ENCODE measurements at places on chromosomes 7 and 10.
A peak's percentile ranks its signal among the peaks of the same experiment; 100 is the strongest.

GRCh38 chr7:47833211-47833610 lies 115.1 kb downstream of the PKD1L1 start:
- DNase-seq = no peak

DNA sequence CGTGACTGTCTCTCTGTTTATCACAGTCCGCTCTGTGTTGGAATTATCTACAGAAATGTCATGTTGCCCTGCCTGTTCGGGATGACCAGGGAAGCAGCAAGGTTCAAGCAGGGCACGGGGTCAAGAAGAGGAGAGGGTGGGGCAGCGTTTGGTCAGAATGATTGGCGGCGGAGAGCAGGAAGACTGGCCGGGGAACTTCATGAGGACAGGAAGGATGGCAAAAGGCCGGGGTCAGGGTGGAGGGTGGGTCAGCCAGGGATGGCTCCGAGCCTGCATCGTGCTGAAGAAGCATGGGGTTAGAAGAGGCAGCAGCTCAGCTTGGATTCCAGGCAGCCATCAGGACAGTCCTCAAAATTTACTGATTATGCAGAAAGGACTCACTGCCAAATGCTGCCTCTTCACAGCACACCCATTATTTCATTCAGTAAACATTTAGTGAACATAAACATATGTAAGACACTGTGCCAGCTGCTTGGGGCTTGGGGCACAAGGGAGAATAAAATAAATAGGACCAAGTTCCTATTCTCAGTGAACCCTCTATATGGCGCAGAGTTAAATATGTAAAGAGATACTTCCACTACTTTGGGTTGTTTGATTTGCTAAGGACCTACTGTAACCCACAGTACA lies 42.8 kb downstream of the WNT2 start:
- DNase-seq = no peak

GRCh38 chr7:25308246-25308645 lies 80.0 kb upstream of the NPVF start:
- DNase-seq = no peak

GRCh38 chr7:159149488-159149887 lies 4.8 kb upstream of the VIPR2 start:
- DNase-seq = no peak

DNA sequence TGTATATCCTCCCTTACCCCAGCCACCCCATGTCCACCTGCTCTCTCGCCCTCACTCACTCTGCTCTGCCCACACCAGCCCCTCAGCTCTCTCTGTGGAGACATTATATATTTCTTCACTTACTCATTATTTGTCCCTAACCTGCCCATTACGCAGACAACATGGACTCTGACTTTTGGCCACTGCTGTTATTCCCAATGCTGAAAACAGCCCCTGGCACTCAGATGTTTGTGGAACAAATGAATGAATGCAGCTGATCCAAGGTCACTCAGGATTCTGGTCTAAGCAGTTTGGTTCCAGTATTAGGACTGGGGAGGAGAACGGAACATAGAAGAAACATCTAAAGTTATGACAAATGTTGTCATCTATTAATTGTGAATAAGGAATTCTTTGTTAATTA lies 26.7 kb downstream of the GNA12 start:
- no peak for DNase-seq

DNA sequence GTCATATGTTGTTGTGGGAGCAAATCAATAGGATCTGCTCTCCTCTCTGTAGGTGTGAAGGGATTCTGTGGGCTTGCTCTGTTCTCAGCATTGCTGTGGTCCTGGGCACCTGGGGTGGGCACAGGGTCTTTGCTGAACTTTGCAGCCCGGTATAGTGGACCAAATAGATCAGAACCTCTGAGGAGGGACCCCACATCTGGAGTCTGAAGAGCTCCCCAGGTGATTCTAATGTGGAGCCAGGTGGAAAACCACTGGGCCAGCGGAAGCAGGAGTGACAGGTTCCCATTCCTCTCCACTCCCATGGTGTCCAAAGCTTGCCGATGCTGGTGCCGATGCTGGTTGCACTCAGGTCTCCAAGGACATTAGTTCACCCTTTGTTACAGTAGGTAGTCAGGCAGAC lies 257.2 kb downstream of the GLRX3 start:
- no peak for DNase-seq

GRCh38 chr7:139246905-139247304 lies 15.9 kb downstream of the UBN2 start:
- no peak for DNase-seq

DNA sequence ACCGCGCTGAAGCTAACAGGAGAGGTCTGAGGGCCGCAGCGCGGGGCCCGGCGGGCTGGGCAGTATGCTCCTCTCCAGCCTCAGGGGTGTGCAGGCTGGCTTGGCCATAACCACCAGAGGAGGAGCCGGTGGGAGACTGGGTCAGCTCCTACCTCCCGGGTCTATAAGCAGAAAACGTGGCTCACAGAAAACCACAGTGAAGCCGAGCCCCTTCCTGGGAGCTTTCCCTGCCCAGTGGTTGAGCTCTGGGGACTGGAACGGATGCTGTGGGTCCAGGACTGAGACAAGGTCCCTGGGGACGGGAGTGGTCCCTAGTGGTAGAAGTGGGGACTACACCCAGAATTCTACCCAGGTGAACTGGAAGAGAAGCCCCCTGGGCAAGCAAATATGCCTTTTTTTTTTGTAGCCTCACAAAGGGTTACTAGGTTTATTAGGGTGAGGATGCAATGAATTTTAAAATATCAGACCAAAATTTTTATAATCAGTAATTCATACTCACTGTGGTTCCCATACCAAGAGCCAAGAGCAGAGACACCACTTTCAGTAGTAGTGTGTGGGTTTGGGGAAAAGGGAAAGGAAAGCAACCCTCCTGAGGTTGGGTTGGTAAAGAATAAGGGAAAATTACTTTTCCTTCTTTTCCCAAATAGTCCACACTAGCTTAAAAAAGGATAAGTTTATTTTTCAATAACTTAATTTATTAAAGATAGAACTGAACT lies 67.9 kb upstream of the PRKCQ start:
- no peak for DNase-seq

GRCh38 chr7:120842121-120842621 lies 15.8 kb downstream of the TSPAN12 start:
- peak; percentile 89 for DNase-seq

DNA sequence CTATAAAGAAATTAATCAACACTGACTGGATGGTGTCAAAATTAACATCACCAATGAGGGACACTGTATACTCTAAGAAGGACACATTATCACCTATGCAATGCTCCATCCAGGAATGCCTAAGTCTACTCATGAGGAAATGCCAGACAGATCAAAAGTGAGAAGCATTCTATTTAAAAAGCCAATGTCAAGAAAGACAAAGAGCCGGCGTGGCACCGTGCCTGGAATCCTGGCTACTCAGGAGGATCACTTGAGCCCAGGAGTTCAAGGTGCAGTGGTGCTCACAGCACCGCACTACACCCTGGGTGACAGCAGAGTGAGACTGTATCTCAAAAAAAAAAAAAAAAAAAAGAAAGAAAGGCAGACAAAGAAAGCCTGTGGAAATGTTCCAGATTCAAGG lies 45.5 kb upstream of the ANAPC16 start:
- no peak for DNase-seq

DNA sequence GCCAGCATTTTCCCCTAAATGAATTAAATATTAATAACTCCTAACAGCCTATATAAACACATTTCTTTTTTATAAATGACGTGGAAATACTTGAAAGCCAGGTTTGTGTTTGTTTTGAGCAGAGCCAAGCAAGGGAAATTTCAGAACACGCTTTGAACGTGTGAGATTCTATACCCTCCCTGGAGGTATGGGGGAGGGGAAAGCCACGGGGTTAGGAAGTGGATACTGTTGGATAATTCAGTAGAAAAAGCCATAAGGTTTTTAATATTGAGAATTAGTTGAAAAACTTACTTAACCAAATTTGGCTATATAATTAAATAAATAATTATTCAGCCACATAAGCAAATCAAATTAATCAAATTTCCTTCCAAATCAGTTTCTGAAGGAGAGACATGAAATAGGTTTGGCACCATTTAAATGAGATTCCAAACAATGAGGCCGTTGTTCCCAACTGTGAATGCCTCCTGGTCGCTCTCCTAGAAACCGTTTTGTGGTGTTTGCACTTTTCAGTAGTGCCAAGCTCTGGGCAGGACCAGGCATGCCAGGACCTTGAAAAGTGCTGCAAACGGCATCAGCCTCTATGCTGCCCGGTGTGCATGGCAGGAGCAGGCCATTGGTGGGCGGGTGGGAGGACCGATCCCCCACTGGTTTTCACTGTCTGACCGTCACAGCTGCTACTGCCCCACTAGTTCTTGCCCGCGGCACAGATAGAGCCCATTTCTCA lies 88.1 kb downstream of the SEPTIN14 start:
- peak; percentile 68 for DNase-seq

GRCh38 chr10:7787150-7787856 lies 490 bp downstream of the KIN start:
- no peak for DNase-seq

DNA sequence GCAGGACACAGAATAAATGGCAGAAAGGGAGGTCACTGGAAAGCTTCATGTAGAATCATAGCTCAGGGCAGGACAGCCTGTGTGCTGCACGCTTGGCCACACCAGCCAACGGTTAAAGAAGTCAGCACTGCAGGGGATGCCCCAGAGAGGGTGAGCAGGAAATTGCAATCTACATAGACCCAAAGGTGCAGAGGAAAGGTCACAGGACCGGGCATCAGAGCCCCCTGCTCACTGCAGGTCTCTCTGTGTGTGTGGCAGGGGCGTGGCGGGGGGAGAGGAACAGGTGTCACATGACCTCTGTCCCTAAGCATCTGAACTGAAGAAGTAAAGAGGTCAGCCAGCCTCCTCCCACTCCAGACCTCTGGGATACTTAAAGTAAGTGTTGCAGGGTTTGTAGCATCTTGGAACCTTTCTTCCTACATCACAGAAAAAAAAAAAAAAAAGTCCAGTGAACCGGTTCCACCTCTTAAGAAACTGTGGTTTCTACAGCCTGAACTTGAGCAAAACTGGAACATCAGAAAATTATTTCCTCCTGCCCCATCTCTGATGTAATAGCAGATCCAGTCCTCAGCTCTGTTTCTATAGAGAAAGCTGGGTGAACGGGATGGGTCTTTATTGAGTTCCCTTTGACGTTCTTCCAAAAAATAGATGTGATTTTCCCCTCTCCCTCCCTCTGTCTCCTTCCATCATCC lies 64.3 kb downstream of the RGS10 start:
- DNase-seq = no peak

GRCh38 chr7:37669818-37670217 lies 13.7 kb upstream of the GPR141 start:
- no peak for DNase-seq

GRCh38 chr10:102416283-102416682 lies 2.3 kb downstream of the PSD start:
- no peak for DNase-seq

DNA sequence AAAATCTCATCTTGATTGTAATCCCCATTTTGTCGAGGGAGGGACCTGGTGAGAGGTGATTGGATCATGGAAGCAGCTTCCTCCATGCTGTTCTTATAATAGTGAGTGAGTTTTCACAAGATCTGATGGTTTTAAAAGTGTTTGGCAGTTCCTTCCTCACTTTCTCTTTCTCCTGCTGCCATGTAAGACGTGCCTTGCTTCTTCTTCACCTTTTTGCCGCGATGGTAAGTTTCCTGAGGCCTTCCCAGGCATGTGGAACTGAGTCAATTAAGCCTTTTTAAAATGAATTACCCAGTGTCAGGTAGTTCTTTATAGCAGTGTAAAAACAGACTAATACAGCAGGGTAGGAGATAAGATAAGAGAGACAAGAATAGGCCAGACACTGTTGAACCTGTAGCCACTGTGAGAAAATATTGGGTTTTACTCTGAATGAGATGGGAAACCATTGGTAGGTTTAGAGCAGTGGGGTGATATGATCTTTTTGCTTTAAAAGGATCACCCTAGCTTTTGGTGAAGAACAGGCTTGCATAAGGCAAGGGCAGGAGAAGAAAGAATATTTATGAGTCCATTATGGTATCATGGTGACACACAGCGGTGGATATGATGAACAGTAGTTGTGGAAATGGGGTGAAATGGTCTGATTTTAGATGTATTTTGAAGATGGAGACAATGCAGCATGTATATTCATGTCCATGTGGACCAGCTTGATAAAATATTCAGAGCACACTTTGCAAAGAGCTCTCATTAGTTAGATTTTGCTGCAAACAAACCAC lies 11.5 kb downstream of the OR6B1 start:
- no peak for DNase-seq

GRCh38 chr10:123327450-123327849 lies 173.2 kb downstream of the BUB3 start:
- DNase-seq = no peak

GRCh38 chr10:114635797-114636550 lies 22.1 kb downstream of the ABLIM1 start:
- no peak for DNase-seq

DNA sequence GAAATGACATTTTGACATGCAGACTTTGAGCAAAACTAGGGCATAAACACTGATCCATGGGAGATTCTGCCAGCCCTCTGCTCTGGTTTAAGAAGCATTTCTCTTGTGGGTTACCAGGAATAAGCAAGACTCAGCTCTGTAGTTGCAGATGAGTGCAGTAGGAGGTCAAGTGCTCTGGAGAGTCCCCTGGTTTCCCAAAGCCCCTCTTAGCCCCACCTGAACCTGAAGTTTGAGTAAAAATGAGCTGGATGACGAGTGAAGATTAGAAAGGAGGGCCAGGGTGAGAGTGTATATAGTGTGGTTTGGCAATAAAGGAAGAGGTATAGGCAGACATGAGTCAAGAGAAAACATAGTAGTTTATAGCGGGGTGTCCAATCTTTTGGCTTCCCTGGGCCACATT lies 220.3 kb downstream of the ARL4A start:
- DNase-seq = no peak

- DNase-seq = no peak
These were observed 55.7 kb downstream of the GSDME start for GRCh38 chr7:24701261-24702235.

DNA sequence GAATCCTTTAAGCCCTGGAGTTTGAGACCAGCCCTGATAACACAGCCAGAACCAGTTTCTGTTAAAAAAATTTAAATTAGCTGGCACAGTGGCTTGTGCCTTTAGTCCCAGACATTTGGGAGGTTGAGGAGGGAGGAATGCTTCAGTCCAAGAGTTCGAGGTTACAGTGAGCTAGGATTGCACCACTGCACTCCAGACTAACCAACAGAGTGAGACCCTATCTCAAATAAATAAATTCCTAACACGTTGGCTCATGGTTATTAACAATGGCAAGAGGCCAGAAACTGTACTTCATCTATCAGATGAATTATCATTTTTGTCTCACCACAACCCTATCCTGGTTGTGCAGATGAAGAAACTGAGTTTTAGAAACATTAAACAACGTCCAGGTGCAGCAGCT lies 2.1 kb upstream of the PPIA start:
- no peak for DNase-seq

GRCh38 chr10:15585303-15585715 lies 134.4 kb downstream of the ITGA8 start:
- DNase-seq = no peak

DNA sequence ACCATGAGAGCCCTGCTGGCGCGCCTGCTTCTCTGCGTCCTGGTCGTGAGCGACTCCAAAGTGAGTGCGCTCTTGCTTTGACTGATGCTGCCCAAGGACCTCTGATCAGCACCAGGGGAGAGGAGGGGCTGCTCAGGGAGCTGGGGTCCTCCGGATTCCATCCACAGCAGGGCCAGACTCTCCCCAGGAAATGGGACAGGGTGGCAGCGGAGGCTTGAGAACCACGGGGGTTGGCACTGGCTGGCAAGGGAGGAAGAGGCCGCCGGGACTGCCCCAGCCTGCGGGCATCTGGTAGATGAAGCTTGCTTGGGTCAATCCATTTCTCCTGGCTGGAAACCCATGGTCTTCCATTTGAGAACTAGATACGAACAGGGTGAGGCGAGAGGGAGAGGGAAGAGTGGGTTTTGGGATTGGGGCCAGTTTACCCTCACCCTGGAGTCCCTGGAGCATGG lies 647 bp downstream of the PLAU start:
- DNase-seq = no peak
